WTC11 (cell line): ENCODE measurements at places on chromosomes 7 and 10. TPM values are rescaled to one million over a fixed set of nuclear protein-coding genes. Genes with fewer than 3 reads are reported as not detected.

The NYAP1 gene
- 6.2 to 7.6 TPM (median 6.7 TPM) in 3 replicates for total RNA-seq

- H3K27ac ChIP-seq = no peak overlapping the region
- no peaks in the 10 kb centered on the region for H3K27me3 ChIP-seq
- peaks cover 7% of the 10 kb centered on the region for H3K4me1 ChIP-seq
These were observed 6.6 kb upstream of the INTS1 start for GRCh38 chr7:1510780-1511154.

DNA sequence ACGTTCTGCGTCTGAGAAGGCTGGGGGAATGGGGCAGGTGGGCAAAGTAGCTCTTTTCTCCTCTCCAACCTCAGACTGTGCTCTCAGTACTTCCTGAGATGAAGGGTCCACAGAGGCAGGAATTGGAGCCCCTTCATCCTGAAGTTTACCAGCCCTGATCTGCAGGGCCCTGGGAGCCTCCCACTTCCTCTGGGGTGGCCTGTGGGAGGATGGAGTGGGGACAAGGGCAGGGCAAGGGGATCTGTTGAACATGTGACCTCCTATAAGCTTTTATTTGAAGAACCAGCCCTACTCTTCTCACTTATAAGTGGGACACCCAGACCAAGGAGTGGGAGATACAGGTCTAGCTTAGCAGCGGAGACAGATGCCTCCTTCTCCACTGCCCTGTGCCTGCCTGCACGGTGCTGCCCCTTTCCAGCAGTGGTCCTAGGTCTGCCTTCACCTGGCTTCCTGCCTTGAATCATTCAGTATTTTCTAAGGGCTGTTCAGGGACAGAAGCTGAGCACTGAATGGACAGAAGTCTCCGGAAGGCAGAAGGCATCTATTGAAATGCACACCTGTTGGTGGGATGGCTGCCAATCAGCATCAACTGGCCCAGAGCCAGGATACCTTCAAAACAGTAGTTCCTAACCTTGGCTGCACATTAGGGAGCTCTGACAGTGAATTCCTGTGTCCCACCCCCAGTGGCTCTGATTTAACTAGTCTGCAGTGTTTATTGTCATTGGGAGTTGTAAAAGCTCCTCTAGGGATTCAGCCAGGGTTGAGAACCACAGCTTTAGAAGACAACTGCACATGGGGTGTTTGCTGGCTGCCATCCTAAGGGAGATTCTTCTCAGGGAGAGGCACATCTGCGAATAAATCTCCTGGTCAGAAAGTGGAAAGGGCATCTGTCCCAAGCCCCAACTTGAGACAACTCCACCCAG is 2.7 kb upstream of the ARHGAP22 start:
- H3K4me1 ChIP-seq = peaks cover 25% of the 10 kb centered on the region
- DNase-seq = no peak
- H3K27ac ChIP-seq = no peak overlapping the region
- H3K36me3 ChIP-seq = no peaks in the 10 kb centered on the region
- no peak overlapping the region for H3K4me3 ChIP-seq

DNA sequence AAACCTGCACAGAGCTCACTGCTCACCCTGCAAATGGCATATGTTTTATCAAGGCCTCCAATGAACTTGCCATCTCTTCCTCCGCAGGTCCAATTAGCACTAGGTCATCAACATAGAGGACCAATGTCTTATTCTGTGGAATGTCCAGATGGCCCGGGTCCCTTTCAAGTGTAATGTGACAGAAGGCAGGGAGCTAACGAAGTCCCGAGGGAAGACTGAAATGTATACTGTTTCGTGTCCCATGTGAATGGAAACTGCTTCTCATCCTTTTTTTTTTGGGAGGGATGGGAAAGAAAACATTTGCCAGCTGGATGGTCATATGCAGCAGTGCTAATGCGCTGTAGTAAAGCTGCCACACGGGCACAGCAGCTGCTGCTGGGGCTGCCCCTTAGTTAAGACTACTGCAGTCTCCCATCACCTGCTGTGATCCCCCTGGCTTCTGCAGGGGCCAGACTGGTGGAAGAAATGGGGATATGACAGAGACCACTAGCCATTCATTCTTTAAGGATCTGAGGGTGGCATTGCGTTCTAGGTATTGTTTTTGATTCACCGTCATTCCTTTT is 61.7 kb upstream of the CCNY start:
- no peak overlapping the region for H3K4me3 ChIP-seq
- peaks cover 6% of the 10 kb centered on the region for H3K4me1 ChIP-seq
- no peaks in the 10 kb centered on the region; the same call in none of the 2 replicates for H3K27me3 ChIP-seq

GRCh38 chr7:85627791-85628586 is 441.1 kb upstream of the SEMA3D start:
- no peak for DNase-seq
- H3K36me3 ChIP-seq = no peaks in the 10 kb centered on the region
- H3K27ac ChIP-seq = no peak overlapping the region
- H3K27me3 ChIP-seq = peaks cover 28% of the 10 kb centered on the region
- no peak overlapping the region for H3K4me3 ChIP-seq

GRCh38 chr7:20354610-20355528 is 24.2 kb downstream of the ITGB8 start:
- no peaks in the 10 kb centered on the region for H3K36me3 ChIP-seq
- H3K4me3 ChIP-seq = no peak overlapping the region
- no peak for DNase-seq
- H3K4me1 ChIP-seq = peaks cover 16% of the 10 kb centered on the region; the same call in 1 of the 2 replicates
- H3K27me3 ChIP-seq = no peaks in the 10 kb centered on the region

- peaks cover 24% of the 10 kb centered on the region for H3K4me1 ChIP-seq
- DNase-seq = no peak
- no peaks in the 10 kb centered on the region for H3K36me3 ChIP-seq
- no peak overlapping the region for H3K4me3 ChIP-seq
- no peaks in the 10 kb centered on the region; the same call in 1 of the 2 replicates for H3K27me3 ChIP-seq
These were observed 66.8 kb upstream of the EXOC4 start for GRCh38 chr7:133186060-133186459.

DNA sequence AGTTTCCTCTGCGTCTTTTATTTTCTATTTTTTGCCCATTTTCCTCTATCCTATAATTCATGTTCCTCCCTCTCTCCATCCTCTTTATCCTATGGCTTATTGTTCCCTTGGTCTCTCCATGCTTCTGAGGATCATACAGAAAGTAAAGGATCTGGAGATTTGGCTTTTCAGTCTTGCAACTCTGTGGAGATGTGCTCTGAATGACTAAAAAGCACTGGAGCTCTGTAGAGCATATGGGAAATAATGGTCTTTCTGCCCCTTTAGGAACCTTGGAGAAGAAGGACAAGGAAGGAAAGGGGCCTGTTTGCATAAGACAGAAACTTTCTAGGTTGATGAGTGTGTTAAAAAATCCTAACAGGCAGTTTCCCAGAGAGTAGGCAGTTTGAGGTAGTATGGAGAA is 120.1 kb downstream of the PHTF2 start:
- no peaks in the 10 kb centered on the region for H3K36me3 ChIP-seq
- H3K4me1 ChIP-seq = peaks cover 2% of the 10 kb centered on the region; the same call in 1 of the 2 replicates
- H3K27me3 ChIP-seq = no peaks in the 10 kb centered on the region
- H3K27ac ChIP-seq = no peak overlapping the region
- no peak for DNase-seq

DNA sequence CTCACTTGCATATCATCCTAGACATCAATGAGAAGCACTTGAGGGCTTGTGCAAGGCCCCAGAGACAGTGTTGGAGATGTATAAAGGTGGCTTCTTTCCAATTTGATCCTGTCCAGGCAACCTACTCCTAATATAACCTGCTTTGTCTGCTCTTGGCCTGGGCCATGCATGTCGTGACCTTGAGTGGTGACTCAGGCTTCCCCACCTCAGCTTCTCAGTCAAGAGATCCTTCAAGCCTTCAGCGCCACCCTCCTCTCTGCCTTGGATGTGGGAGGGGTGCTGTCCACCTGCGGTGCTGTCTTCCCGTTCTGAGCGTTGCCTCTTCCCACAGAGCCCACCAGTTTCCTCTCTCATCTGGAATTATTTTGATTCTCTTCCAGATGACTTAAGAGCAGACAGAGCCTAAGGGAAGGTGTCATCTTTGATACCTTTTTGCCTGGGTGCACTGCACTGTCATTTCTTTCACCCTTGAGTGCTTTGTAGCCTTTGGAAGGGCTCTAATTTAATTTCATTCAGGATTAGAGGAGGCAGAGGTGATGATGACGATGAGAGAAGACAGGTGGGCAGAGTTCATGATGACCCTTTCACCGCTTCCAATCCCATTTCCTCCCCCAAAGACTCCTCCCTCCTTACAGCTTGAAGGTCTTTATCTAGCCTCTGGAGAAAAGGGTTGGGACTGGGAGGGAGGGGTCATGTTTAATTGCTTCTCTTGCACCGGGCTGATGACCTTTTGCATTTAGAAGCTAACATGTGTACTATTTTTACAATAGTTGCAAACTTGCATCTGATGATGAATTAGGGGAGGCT is 6.9 kb downstream of the LSMEM1 start:
- no peaks in the 10 kb centered on the region for H3K36me3 ChIP-seq
- H3K27me3 ChIP-seq = no peaks in the 10 kb centered on the region
- no peak overlapping the region for H3K4me3 ChIP-seq
- DNase-seq = no peak
- no peak overlapping the region for H3K27ac ChIP-seq

- no peak overlapping the region for H3K27ac ChIP-seq
- no peaks in the 10 kb centered on the region for H3K27me3 ChIP-seq
- H3K36me3 ChIP-seq = peaks cover 17% of the 10 kb centered on the region
- DNase-seq = no peak
- H3K4me1 ChIP-seq = no peaks in the 10 kb centered on the region
These were observed 53.9 kb downstream of the BTAF1 start for GRCh38 chr10:91977491-91977890.

The RBM20 gene
- total RNA-seq = 0.37 to 0.52 TPM (median 0.41 TPM) in 3 replicates

The SEMA3D gene
- total RNA-seq = 2.2 to 3.8 TPM (median 2.9 TPM) in 3 replicates

The BCCIP gene
- total RNA-seq = 95.3 to 102 TPM (median 96.4 TPM) in 3 replicates

The MBLAC1 gene
- 3.0 to 3.5 TPM (median 3.0 TPM) in 3 replicates for total RNA-seq

DNA sequence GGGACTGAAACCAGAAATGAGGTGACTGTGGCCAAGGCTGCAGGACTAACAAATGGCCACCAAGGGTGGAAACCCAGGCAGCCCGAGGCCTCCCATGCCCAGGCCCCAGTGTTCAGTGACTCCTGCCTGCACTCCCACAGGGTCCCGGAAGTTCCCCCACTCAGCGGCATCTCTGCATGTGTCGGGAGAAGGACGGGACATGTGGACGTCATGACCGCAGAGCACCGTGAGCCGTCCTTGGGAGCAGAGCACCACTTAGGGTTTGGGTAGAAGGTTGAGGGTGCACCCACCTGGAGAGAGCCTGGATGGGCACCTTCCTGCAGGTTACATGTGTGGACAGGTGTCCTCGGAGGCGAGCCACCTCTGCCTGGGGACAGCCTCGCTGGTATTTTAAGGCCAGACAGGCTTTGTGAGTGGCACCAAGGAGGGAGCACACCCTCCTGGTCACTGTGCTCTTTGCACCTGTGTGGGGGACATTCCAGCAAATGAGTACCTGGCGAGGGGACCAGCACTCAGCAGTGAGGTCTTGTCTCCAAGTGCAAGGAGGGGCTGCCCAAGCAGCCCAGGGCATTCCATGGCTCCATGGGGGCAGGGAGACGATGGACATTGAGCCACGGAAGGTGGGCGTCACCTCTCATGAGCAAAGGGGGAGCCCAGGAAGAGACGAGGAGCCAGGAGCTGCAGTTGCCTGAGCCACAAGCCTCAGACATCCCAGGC is 95.3 kb upstream of the TCERG1L start:
- no peak for DNase-seq
- H3K4me1 ChIP-seq = no peaks in the 10 kb centered on the region
- no peak overlapping the region for H3K27ac ChIP-seq
- peaks cover 68% of the 10 kb centered on the region for H3K36me3 ChIP-seq

DNA sequence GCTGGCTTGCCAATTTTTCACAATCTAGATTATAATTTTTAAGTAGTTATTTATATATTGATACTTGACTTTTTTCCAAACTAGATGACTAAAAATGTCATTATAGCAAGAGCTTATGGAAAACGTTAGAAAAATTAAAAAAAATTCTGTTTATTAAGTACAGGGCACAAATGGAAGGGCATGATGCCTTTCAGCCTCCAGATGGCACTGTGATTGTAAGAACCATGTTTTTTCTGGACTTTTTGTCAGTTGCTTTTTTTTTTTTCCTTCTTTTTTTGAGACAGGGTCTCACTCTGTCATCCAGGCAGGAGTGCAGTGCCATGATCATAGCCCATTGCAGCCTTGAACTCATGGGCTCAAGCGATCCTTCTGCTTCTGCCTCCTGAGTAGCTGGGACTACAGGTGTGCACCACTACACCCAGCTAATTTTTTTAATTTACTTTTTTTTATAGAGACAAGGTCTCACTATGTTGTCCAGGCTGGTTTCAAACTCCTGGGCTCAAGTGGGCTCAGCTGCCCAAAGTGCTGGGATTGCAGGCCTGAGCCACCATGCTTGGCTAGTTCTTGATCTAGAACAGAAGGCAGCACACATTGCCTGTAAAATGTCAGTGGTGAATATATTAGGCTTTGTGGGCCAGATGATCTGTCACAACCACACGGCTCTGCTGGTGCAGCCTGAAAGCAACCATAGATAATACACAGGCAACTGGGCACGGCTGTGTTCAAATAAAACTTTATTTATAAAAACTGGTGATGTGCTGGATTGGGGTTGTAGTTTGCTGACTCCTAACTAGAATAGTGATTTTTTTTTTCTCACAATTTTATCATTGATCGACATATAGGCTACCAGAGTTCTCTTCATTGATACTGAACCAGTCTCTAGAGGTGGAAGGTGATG is 27.4 kb downstream of the UCMA start:
- no peaks in the 10 kb centered on the region for H3K27me3 ChIP-seq
- DNase-seq = no peak
- H3K36me3 ChIP-seq = peaks cover 75% of the 10 kb centered on the region

The CPA4 gene
- 0.11 TPM in 2 of 3 replicates, not detected in the other for total RNA-seq

DNA sequence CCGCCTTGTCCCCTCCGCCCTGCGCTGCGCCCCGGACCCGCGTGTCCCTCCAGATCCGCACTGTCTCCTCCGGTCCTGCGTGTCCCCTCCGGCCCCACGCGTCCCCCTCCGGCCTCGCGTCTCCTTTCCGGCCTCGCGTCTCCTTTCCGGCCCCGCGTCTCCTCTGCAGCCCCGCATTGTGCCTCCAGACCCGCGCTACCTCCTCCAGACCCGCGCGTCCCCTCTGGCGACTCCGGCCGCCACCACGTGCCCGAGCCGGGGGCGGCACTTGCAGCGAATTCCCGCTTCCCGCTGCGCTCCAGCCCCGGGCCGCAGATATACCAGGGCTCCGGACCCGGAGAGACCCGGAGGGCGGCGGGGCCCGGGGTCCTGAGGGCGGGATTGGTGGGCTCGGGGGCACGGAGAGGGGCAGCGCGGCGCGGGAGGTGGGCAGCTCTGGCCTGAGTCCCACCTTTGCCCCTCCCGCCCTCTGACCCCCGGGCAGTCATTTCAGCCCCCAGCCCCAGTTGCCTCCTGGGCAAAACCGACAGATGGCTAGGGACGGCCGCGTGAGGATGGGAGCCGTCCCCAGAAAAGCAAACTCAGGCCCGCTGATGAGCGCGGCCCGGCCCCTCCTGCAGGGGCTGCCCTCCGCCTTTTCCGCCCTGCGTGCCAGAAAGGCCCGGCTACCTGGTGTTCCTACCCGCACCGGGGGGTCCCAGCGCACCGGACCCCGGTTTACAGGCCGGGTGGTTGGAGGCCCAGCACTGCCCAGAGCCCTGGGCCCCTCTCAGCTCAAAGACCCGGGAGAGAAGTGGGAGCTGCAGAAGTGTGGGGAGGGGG is 56.5 kb downstream of the RBM17 start:
- peak overlapping the region; percentile 70 for H3K4me3 ChIP-seq
- H3K4me1 ChIP-seq = peaks cover 24% of the 10 kb centered on the region
- peaks cover 26% of the 10 kb centered on the region for H3K27me3 ChIP-seq
- no peaks in the 10 kb centered on the region for H3K36me3 ChIP-seq
- DNase-seq = peak; percentile 61
- no peak overlapping the region for H3K27ac ChIP-seq
